Right atrium auricular region (tissue), 2 donors: ENCODE measurements at places on chromosomes 6 and 20.

- no peak for DNase-seq
Observed at GRCh38 chr6:168039849-168040248, 39.2 kb downstream of the FRMD1 start.

DNA sequence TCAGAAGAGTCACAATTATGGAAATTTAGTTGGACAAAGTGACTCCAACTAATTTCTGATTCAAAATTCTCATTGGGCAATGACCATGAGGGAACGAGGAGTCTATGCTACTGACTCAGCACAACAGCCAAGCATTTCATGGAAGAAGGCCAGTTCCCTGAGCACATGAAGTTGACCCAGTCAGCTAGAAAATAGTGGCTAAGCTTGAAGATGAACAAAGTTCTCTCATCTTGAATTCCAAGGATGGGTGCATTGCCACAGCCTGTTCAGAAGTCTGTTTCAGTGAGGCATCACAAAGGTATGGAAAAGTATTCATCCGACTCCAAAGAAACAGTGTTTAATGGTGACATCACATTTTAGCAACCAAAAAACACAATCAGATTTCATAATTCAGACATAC, 676.9 kb downstream of the HACE1 start:
- no peak for DNase-seq

GRCh38 chr6:5160206-5160605, 75.1 kb downstream of the PPP1R3G start:
- no peak for DNase-seq

GRCh38 chr20:33232486-33233072, 3.2 kb upstream of the BPIFA1 start:
- DNase-seq: no peak

- DNase-seq: no peak
Observed at GRCh38 chr6:151702851-151703658, 104.4 kb upstream of the ESR1 start.

DNA sequence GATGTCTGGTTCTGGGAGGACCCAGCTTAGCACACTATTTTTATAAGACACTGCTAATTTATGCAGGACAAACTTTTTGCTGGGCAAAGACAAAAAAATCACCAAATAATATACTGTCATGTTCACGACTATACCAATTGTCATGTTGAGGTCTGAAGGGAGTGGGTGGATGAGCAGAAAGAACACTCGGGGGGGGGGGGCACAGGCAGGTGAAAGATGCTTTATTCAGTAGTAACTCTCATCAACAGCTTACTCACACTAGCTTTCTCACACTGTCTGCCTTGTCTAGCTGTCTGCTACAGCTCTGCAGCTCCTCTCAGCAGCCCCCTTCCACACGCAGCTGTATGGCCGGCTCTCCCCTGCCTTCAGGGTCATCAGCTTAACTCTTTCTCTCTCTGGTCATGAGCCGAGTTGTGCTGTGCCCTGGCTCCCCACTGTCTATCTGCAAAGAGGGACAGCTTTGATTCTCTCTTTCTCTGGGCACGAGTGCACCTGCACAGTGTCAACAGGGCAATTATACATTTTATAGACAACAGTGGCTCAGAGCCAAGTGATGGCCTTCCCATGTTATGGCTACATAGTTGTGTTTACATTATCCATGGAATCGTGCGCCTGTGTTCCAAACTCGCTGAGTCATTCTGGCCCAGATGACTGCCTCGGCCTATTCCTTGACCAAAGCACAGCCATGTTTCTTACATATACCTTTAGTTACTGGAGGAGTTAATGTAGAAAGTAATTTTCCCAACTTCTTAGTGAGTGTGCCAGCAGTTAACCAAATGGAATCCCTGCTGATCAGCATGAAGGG, 187.7 kb upstream of the PRSS16 start:
- DNase-seq: no peak

DNA sequence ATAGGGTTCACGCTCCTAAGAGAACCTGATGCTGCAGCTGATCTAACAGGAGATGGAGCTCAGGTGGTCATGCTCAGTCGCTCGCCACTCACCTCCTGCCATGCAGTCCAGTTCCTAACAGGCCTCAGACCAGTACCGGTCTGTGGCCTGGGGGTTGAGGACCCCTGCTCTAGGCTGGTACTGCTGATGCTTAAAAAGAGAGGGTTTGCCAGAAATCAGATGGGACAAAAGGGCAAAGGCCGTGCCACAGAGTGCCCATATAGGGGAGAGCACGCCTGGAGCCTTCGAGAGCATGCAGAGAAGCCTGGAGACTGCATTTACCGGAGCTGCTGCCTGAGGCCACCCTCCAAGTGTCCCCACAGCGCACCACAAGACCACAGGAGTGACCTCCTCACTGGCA, 75.5 kb downstream of the PTPN1 start:
- DNase-seq: no peak

DNA sequence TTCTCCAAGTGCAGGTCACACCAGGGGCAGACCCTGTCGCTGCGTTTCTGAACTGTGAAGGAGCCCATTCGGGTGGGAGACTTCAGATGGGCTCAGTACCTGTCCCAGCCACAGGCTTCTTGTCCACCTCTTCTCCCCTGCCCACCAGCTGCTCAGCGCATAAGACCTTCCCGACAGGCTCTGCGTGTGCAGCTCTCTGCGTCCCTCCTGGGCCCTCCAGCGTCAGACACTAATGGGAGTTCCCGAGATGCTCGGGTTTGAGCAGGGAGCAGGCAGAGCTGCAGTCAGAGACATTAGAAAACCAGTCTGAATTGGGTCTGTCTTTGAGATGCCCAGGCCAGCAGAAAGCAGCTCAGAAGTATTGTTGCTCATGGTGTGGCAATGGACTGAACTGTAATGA, 50.4 kb downstream of the TCP11 start:
- DNase-seq: no peak

DNA sequence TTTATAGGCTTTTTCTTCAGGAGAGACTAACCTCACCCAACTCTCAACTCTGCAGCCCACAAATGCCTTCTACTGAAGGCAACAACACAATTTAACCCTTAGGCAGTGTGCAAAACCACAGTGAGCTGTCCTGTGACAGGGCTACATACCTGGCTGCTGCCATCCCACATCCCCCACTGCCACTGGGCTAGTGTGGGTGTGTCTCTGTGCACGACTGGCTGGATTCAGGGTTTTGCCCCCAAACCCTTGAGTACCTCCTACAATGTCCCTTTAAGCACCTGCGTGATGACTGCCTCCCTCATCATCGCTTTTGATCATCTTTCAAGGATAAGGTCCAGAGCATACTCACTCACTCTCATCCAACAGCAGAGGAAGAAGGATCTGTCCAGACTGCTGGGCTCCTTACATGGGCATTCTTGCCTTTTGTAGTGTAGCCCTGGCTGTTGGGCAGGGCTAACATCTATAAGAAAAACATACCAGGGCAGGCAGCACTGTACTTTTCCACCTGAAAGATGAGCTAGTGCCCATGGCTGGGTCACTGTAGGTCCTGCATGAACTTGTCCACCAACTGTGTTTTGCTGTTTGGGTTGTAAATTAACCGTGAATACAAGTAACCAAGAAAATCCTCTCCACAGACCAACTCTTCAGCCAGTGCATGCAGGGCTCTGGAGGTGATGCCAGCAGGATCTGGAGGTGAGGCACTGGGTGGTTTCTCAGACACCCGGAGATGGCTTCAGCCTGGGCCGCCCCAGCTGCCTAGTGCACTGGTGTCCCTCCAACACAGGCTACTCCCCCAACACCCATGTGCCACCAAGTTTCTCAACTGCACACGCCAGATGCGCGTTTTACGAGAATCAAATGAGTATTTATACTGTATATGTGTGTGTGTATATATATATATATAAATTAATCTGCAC, 45.2 kb downstream of the PLCG1 start:
- DNase-seq: peak; percentile 50

- DNase-seq: no peak
Observed at GRCh38 chr6:8579372-8579771, 144.0 kb upstream of the SLC35B3 start.

DNA sequence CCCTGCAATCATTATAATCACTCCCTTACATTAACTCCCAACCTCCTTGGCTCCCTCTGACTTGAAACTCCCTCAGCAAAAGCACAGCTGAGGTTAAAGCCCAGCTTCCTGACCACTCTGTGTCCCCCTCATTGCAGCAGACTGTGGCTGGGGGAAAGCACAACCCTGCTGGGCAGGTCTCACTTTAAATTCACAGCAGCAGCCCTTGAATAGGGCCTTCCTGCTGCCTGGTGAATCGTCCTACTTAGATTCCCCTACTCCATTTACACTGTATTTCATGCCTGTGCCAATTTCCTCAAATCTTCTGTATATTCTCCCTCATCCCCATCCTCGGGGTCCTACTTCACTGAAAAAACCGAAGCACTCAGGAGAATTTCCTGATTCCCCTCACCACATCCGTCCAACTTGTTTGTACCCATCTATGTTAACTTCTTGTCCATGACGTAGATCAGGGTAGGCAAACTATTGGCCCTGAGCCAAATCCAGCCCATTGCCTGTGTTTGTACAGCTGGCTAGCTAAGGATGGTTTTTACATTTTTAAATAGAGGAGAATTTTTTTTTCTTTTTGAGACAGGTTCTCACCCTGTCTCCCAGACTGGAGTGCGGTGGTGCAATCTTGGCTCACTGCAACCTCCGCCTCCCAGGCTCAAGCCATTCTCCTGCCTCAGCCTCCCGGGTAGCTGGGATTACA, 31.5 kb upstream of the GCM1 start:
- no peak for DNase-seq

DNA sequence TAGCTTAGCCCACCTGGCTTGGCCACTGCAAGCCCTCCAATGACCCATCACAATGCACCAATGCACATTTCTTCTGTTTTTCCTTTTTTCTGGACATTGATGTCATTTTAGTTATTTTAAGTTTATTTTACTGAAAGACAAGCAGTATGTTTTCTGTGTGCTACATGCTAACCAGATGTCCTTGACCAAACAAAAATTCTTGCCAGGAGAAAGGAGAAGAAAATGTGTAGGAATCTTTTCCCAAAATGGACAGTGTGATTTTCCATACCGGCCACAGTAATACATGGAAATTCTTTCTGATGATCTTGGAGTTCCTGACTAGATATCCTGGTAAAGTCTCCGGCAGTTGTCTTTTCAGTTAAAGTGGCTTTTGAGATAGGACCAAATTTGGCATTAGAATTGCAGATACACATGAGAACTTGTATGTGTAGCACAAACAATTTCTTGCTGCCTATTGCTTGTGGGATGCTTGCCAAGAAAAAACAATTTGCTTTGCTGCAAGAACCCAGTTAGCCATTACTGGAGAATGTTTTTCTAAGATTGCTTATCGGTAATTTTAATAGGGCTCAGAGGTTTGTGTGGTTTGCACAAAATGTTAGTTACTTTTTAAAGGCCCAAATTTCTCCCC, 696.5 kb upstream of the CITED2 start:
- no peak for DNase-seq

DNA sequence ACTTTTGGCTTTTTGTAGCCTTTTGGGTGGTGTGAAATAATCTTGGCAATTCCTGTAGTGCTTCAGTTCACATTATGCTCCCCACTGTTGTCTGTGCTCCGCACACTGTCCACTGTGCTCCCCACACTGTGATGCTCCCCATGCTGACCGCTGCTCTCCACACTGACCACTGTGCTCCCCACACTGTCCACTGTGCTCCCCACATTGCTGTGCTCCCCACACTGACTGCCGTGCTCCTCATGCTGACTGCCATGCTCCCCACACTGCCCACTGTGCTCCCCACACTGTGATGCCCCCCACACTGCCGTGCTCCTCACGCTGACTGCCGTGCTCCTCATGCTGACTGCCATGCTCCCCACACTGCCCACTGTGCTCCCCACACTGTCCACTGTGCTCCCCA, 118.9 kb downstream of the PACRG start:
- DNase-seq: no peak

GRCh38 chr20:40233406-40233805, 455.6 kb downstream of the MAFB start:
- no peak for DNase-seq

DNA sequence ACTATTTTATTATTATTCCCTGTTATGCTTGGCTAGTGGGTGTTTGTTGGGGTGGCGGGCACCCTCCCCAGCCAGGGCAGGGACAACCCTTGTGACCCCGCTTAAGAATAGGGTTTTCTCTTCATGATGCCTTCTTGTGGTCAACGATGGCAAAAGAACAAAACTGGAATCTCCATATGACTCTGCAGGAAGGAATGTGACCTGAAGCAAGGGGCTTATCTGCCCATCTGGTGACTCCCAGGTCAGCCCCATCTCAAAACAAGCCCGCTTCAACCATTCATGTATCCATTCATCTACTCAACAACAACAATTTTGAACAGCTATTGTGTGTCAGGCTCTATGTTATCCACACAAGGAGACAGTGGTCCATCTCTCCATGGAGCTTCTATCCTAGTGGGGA, 30.9 kb upstream of the TGM6 start:
- peak; percentile 32 for DNase-seq

- no peak for DNase-seq
Observed at GRCh38 chr6:16656451-16656850, 104.8 kb downstream of the ATXN1 start.

DNA sequence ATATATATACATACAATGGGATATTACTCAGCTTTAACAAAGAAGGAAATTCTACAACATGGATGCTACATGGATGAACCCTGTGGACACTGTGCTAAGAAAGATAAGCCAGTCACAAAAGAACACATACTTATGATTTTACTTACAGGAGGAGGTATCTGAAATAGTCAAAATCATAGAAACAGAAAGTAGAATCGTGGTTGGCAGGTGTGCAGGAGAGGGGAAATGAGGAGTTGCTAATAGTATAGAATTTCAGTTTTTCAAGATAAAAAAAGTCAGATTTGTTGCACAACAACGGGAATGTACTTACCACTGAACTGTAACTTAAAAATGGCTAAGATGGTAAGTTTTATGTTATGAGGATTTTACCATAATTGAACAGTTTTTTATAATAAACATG, 706.3 kb downstream of the TFAP2A start:
- DNase-seq: no peak

GRCh38 chr6:20331042-20331441, 70.6 kb upstream of the E2F3 start:
- DNase-seq: no peak

DNA sequence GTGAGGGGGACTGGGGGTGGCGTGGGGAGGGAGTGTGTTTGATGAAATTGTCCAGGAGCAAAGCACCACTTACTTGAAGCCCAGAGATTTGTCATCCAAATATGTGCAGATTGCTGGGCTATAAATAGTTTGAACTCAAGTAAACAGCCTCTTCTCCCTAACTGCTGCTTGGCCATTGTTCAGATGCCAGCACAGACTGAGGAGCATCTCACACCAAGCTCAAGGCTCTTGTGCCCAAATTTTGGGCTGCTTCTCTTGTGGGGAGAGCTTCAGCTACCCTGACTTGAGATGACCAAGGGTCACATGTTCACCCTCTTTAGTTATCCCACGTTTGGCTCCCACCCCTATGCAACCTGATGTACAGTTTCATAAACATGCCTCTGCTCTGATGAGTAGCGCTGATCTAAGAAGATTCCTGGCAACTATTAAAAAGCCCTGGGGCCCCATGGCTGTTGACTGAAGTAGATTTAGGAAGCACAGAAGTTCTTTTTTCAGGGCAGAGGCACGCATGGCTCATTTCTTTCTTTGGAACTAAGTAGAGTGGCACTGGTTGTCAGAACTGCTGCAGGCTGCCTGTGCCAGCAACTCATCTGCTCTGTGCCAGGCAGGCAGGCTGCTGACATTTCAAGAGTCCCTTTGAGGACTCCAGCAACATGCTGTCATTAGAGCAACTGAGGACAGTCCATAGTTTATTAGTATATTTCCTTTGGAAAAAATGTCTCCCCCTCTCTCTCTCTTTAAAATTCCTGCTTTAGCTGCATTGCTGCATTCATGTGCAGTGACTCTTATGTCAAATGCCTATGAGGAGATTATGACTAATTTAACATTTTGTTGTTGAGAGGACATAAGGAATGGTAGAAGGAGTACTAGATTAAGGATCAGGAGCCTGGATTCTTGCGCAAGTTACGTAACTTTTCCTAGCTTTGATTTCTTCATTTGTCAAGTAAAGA, 9.6 kb upstream of the PKIG start:
- no peak for DNase-seq
